AG09309 (cell line): ENCODE measurements at places on chromosomes 5 and 9.

- DNase-seq = no peak
These were observed 225.6 kb downstream of the SPOCK1 start for GRCh38 chr5:137273511-137273910.

DNA sequence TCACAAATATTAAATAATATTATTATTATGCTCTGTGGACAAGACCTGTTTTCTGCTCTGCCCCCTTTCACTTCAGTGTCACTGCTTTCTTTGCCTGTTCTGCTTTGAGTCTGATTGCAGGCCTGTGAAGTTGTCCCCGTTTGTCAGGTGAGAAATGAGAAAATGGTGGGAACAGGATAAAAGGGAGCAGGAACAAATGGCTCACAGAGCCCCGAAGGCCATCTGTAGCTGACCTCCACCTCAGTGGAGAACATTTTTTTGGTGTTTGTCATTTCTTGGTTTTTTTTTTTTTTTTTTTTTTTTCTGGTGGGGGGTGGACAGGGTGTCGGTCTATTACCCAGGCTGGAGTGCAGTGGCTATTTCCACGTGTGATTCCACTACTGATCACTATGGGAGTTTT is 13.2 kb upstream of the S100Z start:
- DNase-seq = no peak

DNA sequence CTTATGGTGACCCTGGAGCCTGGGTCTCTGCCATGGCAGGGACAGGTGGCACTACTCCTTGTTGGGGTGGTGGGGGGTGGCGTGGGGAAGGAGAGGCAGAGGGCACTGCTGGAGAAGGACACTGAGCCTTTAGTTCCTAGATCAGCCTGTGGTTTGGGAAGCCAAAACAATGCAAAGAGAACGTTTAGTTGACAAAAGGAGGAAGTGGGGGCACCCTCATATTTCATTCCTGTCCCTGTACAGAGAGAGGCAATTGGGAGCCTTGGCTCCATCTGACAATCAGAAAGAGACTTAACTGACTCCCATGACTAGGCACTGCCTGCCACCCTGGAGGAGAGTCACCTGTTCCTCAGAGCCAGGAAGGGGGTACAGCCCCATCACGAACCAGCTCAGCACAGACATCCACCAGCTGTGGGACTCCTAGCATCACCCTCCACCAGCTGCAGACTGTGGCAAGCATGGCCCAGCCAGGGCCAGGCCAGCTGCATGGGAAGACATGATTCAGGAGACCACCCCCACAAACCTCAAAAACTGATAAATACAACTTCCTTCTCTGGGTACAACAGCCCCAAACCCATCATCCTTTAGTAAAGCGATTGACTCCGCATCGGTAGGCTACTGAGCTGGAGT is 257.5 kb downstream of the HSPA4 start:
- DNase-seq = no peak

DNA sequence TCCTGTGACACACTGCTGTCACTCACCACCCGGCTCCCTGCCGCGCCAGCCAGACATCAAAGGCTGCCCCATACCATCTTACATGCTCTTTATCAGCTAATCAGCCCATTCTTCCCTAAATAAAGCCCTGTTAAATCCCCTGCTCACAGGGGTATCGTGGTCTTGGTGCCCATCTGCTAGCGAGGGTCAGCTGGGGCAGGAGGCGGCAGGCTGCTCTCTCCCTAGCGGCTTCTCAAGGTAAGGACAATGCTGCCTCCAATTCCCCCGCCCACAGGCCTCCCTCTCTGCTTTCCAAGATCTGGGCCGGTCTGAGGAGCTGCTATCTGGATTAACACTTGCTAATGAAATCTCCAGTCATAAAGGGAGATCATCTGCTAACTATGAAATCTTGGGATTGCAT is 26.8 kb downstream of the BARHL1 start:
- DNase-seq = no peak

DNA sequence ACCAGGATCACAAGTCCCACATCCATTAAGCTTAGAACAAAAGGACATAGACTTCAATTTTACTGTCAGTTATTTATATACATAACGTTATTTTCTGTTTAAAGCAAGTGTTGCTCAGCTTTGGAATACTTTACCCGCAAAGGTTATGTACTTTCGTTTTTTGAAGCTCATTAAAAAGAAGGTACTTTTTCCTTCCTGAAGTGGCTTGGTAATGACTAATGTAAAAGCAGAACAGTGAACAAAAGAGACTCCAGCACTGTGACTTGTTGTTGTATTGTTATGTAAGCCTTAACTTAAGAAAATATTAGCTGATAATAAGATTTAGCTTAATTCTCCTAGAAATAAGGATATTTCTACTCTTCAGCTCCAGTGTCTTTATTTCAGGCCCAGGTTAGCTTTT is 97.3 kb upstream of the SLCO6A1 start:
- DNase-seq = no peak

DNA sequence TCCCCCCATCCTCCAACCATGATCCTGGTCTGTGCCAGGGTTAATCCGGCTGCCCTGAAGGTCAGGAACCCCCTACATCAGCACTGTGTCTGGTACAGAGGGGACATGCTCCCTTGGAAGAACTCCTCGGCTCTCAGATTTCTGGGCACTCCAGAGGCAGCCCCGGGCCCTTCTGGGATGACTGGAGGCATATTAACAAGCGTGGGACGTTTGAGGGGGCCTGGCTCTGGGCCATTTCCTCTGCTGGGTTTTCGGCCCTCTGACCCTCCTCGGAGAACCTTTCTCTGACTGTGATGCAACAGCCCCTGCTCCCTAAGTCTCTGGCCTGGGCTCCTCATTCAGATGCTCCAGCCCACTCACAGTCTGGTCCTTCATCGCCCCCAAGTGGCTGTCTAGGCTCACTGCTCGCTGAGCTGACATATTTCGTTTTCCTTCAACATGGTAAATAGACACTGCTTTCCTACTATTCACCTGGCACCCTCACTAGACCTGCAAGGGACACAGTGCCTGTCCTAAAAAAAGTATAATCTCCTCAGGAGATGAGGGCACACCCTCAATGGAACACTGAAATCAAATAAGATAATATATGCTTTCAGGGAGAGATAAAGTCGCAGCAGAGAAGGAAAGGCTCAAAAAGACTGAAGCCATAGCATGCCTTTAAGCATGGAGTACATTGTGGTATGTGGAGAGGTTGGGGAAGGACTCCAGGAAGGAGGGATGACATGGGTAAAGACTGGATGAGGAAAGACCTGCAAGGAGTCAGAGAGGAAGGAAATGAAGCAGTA is 404.7 kb upstream of the TRPC7 start:
- DNase-seq = peak; percentile 44

- no peak for DNase-seq
These were observed 13.1 kb downstream of the GFI1B start for GRCh38 chr9:132991351-132992300.
